ENCODE measurements at places on chromosomes 12 and 14. TPM values are rescaled to one million over a fixed set of nuclear protein-coding genes. Genes with fewer than 3 reads are reported as not detected.

The ERBB3 gene
- 3.3 TPM for total RNA-seq

The HOXC9 gene
- 7.8 TPM for total RNA-seq

The SAMD15 gene
- 22.6 TPM for total RNA-seq

The DGLUCY gene
- 161 TPM for total RNA-seq

The SETD3 gene
- total RNA-seq, result 160 TPM

The DPY19L2 gene
- total RNA-seq, result 75.6 TPM

The PIGH gene
- total RNA-seq, result 45.2 TPM

The SDR9C7 gene
- total RNA-seq, result not detected

DNA sequence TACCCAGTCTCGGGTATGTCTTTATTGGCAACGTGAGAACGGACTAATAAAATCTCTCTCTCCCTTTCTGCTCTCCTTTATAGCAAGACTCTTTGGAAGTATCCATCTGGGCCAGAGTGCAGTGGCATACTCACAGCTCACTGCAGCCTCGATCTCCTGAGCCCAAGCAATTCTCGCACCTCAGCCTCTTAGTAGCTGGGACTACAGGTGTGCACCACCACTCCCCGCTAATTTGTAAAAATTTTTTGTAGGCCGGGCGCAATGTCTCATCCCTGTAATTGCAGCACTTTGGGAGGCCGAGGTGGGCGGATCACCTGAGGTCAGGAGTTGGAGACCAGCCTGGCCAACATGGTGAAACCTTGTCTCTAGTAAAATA, 33.2 kb upstream of the PPP2R5C start:
- no peak for DNase-seq
- no peak overlapping the region for H3K27ac ChIP-seq
- H3K4me1 ChIP-seq, result no peaks in the 10 kb centered on the region
- H3K36me3 ChIP-seq, result no peaks in the 10 kb centered on the region
- H3K4me3 ChIP-seq, result no peak overlapping the region
- no peaks in the 10 kb centered on the region for H3K27me3 ChIP-seq

- no peak overlapping the region for H3K27ac ChIP-seq
- DNase-seq, result peak; percentile 8
- H3K36me3 ChIP-seq, result no peaks in the 10 kb centered on the region
- no peak overlapping the region for H3K4me3 ChIP-seq
- H3K27me3 ChIP-seq, result no peaks in the 10 kb centered on the region
Observed at GRCh38 chr14:104389326-104390220, 190.0 kb upstream of the C14orf180 start.

DNA sequence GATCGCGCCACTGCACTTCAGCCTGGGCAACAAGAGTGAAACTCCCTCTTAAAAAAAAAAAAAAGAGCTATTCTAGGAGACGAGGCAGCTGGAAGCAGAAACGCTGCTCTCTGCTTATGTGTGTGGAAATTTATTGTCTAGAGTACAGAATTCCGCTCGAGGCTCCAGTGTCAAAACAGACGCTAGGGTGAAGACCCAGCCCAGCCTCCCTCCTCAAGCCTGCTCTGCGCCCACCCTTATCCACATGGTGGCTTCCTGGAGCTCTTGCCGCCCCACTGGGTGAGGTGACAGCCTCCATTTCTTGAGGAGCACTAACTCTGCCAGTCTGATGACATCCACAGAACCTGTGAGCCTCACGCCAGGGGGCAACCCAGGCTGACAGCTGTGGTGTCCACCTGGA, 49.5 kb upstream of the DLK1 start:
- H3K27ac ChIP-seq, result peak overlapping the region; percentile 59
- no peak overlapping the region for H3K4me3 ChIP-seq
- no peaks in the 10 kb centered on the region for H3K36me3 ChIP-seq
- DNase-seq, result peak; percentile 50
- H3K27me3 ChIP-seq, result no peaks in the 10 kb centered on the region

DNA sequence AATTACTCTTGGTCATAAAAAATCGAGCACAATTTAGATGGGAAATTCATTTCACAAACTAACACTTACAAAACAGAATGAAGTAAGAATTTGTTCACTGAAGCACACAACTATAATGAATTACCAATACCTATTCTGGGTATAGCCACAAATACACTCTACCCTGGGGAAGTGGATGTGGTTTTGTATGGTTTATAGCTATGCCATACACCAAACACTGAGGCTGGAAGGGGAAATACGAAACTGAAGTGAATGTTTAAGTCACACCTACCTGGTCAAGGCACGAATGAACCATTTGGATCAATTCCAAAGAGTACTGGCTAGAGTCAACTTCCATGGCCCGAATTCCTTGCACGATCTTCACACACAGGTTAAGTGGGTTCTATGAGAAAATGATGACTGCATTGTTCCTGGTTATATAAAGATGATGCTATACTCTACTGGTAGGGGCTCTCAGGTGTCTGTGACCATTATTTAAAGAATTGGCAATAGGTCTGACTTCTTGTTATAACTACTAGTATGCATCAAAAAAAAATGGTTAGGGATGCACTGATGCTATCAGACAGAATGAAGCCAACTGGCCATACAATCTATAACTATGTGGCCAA, 12.8 kb downstream of the NEK9 start:
- no peak overlapping the region for H3K27ac ChIP-seq
- H3K4me3 ChIP-seq, result no peak overlapping the region
- no peaks in the 10 kb centered on the region for H3K36me3 ChIP-seq
- no peaks in the 10 kb centered on the region for H3K4me1 ChIP-seq
- H3K27me3 ChIP-seq, result no peaks in the 10 kb centered on the region

DNA sequence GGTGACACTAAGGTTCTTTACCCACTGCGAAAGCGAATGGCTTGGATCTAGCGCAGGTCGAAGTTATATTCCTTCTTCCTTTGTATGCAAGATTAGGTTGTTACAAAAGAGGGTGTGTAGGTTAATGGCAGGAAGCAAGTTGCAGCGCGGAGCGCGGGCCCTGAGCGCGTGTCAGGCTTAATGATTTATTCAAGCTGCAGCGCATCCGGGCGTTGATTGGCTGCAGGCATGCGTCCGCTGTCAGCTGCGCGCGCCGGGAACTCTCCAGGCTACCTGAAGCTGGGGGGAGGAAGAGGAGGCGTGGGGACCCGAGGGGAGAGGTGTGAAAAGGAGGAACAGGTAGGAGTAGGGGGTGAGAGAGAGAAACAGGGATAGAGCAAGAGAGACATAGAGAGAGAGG, 7.4 kb downstream of the ASCL1 start:
- H3K27ac ChIP-seq, result no peak overlapping the region
- no peaks in the 10 kb centered on the region for H3K27me3 ChIP-seq
- H3K36me3 ChIP-seq, result no peaks in the 10 kb centered on the region
- DNase-seq, result peak; percentile 60

DNA sequence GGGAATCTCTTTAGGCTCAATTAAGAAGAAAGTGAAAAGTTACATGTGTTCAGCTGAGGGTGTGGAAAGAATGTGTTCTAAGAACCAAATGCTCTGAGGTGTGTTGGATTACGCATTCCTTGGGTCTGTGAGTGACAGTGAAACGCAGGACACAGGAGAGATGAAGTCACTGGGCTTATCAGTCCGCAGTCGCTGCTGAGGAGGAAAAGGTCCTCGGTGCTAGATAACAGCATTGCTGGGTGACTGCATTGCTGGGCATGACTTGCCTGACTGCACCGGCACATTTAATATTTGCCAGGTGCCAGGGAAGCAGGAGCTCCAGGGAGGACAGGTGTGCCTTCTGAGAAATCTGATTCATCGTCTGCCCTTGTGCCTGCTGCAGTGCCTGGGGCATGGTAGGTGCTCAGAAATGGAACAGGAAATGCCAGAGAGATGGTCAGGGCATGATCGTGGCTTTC, 64.4 kb upstream of the FZD10 start:
- no peaks in the 10 kb centered on the region for H3K27me3 ChIP-seq
- H3K36me3 ChIP-seq, result no peaks in the 10 kb centered on the region
- H3K4me1 ChIP-seq, result no peaks in the 10 kb centered on the region
- no peak overlapping the region for H3K4me3 ChIP-seq
- H3K27ac ChIP-seq, result no peak overlapping the region

GRCh38 chr12:46264057-46264456, 4.8 kb downstream of the SLC38A1 start:
- no peak for DNase-seq
- no peak overlapping the region for H3K27ac ChIP-seq
- H3K4me1 ChIP-seq, result no peaks in the 10 kb centered on the region
- no peak overlapping the region for H3K4me3 ChIP-seq

DNA sequence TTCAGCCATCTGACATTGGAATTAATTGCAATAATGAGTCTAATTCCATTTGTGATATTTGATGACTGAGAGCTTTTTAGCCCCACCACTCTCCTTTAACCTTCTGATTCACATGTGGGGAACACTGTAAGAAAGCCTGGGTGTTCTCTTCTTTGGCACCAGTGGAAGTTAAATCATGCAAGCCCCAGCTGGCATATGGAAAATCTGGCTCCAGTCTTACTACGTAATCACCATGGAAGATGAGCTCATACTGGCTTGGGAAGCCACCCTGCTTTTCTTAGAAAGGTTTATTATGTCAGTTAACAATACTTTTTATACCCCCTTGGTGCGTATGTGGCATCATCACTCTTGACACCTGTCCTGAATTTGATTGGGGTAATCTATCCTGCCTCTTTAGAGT, 479.3 kb downstream of the SLC16A7 start:
- H3K4me3 ChIP-seq, result no peak overlapping the region
- no peaks in the 10 kb centered on the region for H3K36me3 ChIP-seq
- H3K4me1 ChIP-seq, result no peaks in the 10 kb centered on the region
- H3K27ac ChIP-seq, result no peak overlapping the region
- H3K27me3 ChIP-seq, result no peaks in the 10 kb centered on the region
- no peak for DNase-seq

GRCh38 chr14:66043921-66044320, 442.2 kb upstream of the CCDC196 start:
- H3K4me1 ChIP-seq, result no peaks in the 10 kb centered on the region
- H3K27ac ChIP-seq, result no peak overlapping the region
- H3K27me3 ChIP-seq, result no peaks in the 10 kb centered on the region
- H3K36me3 ChIP-seq, result no peaks in the 10 kb centered on the region

GRCh38 chr14:26993556-26993955, 395.7 kb upstream of the NOVA1 start:
- H3K4me3 ChIP-seq, result no peak overlapping the region
- H3K4me1 ChIP-seq, result no peaks in the 10 kb centered on the region
- no peak overlapping the region for H3K27ac ChIP-seq
- no peaks in the 10 kb centered on the region for H3K27me3 ChIP-seq

DNA sequence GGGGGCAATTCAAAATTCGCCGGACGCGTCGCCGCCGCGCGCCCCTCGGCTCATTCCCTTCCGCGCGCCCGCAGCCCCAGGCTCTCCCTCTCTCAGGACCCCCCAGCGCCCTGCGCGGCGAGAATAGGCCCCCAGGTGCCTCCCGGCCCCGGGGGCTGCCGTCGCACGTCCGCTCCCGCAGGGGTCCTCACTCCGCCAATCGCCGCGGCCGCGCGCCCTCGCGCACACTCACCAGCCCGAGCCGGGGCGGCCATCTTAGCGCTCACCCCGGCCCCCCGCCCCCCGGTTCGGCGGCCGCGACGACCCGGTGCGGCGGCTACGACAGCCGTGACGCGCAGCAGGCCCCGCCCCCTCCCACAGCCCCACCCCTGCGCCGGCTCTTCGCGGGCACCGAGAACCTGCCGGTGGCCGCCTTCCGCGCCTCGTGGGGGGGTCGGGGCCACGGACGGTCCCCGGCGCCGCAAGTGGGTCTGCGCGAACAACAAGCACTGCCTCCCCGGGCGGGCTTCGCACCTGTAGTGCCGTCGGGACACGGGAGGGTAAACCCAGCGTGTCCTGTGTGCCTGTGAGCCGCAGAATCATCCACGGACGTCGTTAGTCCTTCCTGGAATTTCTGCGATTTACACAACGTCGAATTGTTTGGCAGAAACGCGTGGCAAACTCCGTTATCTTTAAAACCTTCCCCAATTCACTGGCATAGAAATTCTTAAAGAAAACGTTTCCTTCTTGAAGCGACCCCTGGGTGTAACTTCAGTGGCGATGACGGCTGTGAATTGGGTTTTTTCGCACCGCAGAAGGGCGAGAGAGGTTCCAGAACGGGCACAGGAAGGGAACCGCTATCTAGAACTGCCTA, 2.5 kb downstream of the USP44 start:
- no peaks in the 10 kb centered on the region for H3K4me1 ChIP-seq
- H3K27me3 ChIP-seq, result no peaks in the 10 kb centered on the region
- H3K4me3 ChIP-seq, result peak overlapping the region; percentile 61
- peak; percentile 70 for DNase-seq
- no peaks in the 10 kb centered on the region for H3K36me3 ChIP-seq

DNA sequence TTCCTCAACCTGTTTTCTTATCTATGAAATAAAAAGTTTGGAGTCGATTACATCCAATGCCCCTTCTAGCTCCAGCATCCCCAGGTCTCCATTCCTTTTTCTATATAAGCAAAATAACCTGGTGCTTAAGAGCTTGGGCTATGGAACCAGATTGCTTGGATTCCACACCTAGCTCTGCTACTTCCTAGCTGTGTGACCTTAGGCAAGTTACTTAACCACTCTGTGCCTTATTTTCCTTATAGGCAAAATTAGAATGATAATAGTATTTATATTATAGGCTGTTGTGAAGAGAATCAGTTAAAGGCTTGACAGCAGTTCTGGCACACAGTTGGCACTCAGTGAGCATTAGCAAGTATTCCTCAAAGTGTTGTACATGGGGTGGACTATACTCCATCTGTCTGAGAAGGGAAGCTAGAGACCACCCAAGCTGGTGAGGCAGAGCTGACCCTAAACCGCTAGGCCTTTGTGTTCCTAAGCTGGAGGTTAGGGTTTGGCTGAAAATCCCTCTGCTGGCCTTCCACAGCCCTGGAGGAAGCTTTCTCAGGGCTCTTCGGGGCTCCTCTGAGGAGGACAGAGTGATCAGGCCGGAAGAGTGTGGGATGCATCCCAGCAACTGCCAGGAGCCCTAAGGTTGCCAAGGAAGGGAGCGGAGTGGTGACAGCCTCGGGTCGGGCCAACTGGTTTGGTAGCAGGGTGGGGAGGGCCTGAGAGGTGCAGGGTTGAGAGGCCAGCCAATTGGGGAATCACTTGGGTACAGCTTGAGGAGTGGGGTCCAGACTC, 6.0 kb upstream of the KRT4 start:
- no peaks in the 10 kb centered on the region for H3K36me3 ChIP-seq
- H3K27me3 ChIP-seq, result no peaks in the 10 kb centered on the region
- no peaks in the 10 kb centered on the region for H3K4me1 ChIP-seq
- H3K27ac ChIP-seq, result no peak overlapping the region

GRCh38 chr14:70955543-70956480, 48.6 kb downstream of the PCNX1 start:
- no peaks in the 10 kb centered on the region for H3K27me3 ChIP-seq
- no peaks in the 10 kb centered on the region for H3K36me3 ChIP-seq
- no peak for DNase-seq
- no peak overlapping the region for H3K27ac ChIP-seq

Measured in testis (tissue), 5 donors.